ENCODE measurements at places on chromosomes 7 and 10.

GRCh38 chr10:121519901-121520493 is 78.2 kb downstream of the FGFR2 start:
- DNase-seq, result no peak

GRCh38 chr10:79946271-79947082 is 2.4 kb downstream of the SFTPD start:
- no peak for DNase-seq

DNA sequence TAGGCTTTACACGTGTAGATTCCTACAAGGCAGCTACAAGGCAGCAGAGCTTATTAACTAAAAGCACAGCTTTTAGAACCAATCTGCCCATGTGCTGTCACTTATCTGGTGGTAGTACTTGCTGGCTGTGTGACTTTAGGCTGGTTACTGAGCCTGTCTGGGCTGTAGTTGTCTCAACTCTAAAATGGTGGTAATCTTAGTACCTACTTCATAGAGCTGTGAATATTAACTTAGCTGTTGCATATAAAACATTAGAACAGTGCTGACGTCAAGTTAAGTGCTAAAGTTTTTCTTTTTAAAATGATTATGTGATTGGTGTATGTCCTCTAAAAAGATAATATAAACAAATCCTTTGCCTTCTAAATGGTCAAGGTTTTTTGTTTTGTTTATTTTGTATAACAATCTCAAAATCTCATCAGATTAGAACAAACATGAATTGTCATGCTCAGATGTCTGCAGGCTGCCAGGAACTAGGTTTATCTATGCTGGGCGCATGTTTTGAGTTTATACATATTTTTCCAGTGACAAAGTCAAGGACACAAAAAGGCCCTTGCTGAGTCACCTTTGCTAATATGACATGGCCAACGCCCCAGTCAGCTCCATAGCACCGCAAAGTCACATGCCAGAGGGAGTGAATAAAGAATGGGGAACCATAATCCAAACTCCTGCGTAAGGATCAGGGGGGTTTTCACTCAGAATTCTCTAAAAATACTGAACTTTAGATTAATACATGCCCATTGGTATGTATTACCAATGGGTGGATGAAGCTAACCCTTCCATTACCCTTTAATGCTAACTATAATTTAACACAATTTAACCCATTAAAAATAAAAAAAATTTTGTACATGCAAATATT is 39.8 kb upstream of the ARL4A start:
- peak; percentile 42 for DNase-seq

GRCh38 chr7:158394936-158395335 is 192.7 kb downstream of the PTPRN2 start:
- no peak for DNase-seq

GRCh38 chr7:149866779-149867447 is 6.9 kb upstream of the ATP6V0E2 start:
- peak; percentile 15 for DNase-seq
